ENCODE measurements at places on chromosomes 5 and 9. TPM values are rescaled to one million over a fixed set of nuclear protein-coding genes. Genes with fewer than 3 reads are reported as not detected.

Gene SAPCD2
- 0.16 TPM for total RNA-seq

Gene TAS2R1
- not detected for total RNA-seq

Gene RANBP3L
- 0.19 TPM for total RNA-seq

DNA sequence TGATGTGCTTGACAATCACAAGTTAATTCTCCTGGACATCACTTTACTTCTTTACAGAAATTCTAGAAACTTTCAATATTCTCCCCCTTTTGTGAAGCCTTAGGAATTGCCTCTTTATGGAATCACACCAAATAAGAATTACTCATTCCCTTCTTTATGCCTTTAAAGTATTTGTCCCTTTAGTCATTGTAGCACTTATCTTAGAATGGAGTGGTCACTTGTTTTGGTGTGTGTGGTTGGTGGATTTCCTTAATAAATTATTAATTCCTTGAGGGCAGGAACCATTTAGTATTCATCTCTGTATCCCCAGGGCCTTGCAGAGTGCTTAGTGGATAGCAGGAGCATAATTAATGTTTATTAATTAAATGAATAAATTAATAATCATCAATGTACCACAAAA is 307.0 kb downstream of the ARRDC3 start:
- no peak for DNase-seq

GRCh38 chr5:163306421-163306820 is 131.0 kb upstream of the CCNG1 start:
- no peak for DNase-seq

- no peak for DNase-seq
Measured at GRCh38 chr5:10652606-10653005, 88.7 kb downstream of the ANKRD33B start.

DNA sequence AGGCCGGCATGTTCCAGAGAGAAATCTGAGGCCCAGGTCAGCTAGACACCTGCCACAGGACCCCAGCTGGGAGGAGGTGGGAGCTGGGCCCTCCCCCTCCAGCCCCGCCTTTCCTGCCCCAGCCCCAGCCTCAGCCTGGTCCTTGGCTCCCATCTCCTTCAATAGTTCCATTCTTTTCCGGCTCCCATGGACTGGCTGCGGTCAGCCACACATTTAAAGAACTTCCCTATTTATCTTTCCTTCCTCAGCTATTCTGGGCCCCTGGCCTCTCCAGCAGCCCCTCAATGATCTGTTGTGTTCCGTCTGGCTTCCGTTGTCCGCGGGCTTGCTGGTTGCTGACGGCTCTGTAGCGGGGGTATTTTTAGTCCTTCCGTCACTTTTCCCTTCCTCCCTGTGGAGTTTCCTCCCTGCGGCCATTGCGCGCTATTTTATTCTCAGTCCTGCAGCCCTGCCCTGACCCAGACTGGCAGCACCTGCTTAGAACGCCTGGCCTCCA is 73.8 kb downstream of the AMBP start:
- peak; percentile 84 for DNase-seq

DNA sequence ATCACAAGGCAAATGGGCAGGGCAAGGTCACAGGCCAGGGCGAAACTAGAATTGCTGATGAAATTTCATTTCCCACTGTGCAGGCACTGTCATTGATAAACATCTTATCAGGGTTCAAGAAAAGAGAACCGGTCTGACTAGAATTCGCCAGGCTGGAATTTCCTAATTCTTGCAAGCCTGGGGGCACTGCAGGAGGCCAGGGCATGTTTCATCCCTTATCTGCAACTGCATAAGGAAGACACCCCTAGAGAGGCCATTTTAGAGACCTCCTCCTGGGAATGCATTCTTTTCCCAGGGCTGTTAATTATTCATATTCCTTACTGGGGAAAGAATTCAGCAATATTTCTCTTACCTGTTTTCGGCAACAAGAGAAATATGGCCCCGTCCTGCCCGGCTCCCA is 266.2 kb upstream of the CYLC2 start:
- DNase-seq: no peak

GRCh38 chr9:107248714-107249113 is 34.4 kb upstream of the RAD23B start:
- DNase-seq: no peak

- no peak for DNase-seq
Measured at GRCh38 chr5:132608107-132608506, 49.9 kb upstream of the IL13 start.

GRCh38 chr5:89042746-89043145 is 159.8 kb upstream of the MEF2C start:
- DNase-seq: no peak

DNA sequence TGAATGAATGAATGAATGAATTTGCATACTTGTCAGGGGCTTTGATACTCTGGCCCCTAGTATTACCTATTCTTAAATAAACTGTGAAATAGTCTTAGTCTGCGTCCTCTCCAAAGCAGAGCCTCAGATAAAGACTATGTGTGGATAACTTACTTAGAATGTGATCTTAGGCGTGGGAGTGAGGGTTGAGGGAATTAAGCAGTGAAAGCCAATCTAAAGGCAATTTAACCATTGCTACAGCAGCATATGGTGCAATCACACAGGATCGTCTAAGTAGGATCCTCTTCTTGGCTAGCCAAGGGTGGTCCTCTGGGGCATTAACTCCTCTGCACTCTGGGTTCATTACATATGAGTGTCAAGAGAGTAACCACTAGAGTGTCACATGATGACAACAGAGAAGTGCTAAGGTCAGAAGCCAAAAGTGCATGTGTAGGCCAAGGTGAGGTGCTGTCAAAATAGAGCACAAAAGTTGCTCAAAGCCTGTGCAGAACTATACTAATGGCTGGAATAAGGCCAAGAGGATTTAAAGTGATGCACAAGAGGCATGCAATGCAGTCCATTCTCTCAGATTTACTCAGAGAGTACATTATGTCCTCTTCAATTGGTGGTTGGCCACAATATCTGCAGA is 274.4 kb upstream of the SEMA6A start:
- no peak for DNase-seq

GRCh38 chr5:115170929-115171510 is 1.3 kb upstream of the TRIM36 start:
- DNase-seq: no peak

DNA sequence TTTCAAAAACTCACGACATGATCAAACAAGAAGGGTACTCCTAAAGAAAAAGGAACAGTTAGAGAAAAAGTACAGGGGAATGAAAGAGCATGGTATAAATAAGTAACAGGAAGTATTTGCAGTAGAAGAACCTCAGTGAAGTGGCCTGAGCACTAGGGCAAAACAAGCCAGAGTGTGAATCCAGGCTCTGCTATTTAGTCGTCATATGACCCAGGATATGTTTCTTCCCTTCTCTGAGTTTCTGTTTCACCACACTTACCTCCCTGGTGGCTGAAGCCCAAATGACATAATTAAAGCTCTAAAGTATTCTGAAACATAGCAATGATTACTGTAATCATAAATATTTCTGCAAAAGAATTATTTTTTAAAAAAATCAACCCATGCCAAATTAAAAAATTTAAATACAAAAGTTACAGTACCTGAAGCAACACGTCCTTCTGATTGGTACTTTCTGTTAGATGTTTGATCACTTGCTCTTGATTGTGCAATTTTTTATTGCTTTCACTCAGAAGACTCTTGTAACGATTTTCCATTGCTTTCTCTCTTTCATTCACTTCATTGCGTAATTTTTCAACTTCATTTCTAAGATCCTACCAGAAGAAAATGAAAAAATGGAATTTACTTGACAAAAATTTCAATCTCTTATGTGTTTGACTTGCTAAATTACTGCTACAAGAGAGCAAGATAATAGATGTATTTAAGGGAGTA is 88.9 kb downstream of the CDK5RAP2 start:
- DNase-seq: no peak

Data from heart left ventricle (tissue), 16 donors.